ENCODE measurements at places on chromosomes 2 and 18.

DNA sequence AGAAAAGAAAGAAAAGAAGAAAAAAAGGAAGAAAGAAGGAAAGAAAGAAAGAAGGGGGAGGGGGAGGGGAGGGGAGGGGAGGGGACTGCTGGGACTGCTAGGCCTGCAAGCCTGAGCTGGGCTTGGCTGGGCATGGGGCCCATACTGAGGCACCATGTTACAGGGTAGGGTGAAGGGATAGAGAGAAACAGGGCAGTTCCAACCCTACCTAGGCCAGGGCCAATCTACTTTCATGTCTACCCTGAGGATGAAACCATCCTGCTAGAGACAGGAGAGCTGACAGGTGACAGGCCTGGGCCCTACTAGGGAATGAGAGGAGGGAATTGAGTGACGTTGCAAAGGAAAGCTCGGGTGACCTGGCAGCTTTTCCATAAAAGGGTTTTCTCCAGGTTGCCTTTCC, 41.7 kb downstream of the TEX44 start:
- DNase-seq = no peak

- no peak for DNase-seq
Observed at GRCh38 chr2:23483791-23484190, 98.8 kb downstream of the KLHL29 start.

DNA sequence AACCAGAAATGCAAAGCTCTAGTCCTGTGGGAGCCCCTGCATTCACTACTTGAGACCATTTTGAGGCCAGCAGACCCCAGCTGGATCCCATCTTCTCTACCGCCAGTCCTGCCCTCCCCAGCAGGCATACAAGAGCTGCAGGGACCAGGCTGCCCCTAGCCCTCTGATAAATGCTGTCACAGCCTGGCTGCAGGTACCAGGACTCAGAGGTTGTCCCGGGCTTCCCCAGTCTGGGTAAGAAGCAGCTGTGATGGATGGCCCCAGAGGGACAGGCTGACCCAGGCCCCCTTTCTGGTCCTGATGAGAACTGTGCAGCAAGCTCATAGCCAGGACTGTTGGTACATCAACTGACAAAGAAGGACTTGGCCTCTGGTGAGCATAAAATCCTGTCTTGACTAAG, 132.9 kb upstream of the APCDD1 start:
- DNase-seq = no peak

DNA sequence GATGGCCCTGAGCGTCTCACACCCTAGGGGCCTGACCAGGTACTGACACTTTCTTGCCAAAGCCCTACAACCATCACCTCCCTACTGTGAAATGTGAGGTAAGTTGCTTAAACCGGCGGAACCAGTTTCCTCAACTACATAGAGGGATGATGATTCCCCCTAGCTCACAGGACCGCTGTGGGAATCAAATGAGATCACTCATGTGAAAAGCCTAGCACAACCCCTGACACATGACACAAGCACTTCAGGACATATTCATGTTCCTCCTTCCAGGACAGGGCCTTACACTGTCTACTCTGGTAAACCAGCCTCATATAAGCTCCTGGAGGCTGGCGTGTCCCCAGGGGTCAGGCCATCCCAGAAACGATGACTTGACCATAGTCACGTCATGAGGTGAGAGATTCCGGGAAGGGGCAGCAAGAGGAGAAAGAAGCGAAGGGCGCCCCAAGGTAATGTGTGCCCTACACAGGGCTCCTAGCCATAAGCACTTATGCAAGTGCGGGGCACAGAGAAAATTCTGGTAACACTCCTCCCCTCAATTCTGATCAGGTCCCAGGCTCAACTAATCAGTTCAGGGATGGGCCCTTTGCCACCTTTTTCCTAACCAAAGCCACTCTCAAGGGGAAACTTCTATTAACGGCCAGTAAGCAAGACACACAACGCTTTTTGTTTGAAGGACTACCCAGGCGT, 49.5 kb downstream of the C2orf42 start:
- DNase-seq = peak; percentile 64

DNA sequence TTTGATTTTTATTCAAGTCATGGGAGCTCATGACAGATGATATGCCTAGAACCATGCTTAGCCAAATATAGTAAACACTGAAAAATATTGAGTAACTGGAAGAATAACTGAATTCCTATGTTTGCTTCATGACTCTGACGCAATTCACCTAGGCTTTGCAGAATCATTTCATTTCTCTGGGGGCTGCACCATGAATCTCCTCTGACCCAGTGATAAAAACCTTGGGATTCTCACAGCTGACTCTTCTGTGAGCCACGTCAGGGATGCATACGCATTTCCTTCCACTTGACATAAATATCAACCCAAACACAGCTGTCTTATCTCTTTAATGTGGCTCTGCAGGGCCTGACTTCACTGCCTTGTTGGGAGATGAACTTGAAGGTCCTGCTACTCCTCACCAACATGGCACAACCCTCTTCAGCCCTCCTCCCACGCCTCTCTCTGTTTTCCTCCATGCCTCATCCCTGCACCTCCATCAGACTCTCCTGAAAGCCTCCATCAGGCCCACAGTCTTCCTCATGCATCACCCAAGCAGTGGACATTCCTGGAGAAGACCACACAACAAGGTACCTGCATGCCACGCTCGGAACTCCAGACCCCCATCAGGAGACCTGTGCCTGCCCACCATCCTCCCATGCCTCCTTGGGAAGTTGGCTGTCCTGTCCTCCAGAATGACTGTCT, 29.8 kb downstream of the COL6A3 start:
- DNase-seq = no peak

DNA sequence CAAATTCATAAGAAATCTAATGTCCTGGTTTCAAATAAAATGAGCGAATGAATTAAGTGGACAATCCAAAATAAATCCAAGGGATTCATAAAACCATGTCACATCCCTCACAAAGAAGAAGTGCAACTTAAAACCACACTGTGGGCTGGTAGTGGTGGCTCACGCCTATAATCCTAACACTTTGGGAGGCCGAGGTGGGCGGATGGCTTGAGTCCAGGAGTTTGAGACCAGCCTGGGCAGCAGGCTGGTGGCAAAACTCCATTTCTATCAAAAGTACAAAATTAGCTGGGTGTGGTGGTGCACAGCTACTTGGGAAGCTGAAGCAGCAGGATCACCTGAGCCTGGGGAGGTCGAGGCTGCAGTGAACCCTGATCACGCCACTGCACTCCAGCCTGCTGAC, 25.4 kb downstream of the FAM98A start:
- DNase-seq = no peak
